ENCODE measurements at places on chromosomes 5 and 9.
A peak's percentile ranks its signal among the peaks of the same experiment; 100 is the strongest.

- no peak for DNase-seq
Measured at GRCh38 chr9:86408121-86408520, 53.9 kb upstream of the TUT7 start.

GRCh38 chr9:121271368-121272341 lies 3.7 kb downstream of the GSN start:
- no peak for DNase-seq

DNA sequence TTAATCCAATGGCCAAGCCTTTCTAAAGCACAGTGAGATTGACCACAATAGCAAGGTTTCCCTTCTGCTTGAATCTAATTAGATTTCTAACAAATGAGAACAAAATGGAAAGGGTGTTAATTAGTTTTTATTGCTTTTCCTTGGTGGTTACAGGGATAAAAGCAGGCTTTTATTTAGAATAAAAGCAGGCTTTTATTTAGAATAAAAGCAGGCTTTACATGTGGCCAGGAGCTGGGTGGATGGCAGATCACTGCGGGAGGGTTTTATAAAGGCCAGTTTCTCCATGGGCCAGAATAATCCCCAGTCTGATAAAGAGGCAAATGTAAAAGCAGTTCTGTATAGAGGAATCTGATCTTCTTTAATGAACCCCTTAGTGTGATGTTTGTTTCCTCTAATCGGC lies 470.2 kb downstream of the TMEM232 start:
- no peak for DNase-seq

DNA sequence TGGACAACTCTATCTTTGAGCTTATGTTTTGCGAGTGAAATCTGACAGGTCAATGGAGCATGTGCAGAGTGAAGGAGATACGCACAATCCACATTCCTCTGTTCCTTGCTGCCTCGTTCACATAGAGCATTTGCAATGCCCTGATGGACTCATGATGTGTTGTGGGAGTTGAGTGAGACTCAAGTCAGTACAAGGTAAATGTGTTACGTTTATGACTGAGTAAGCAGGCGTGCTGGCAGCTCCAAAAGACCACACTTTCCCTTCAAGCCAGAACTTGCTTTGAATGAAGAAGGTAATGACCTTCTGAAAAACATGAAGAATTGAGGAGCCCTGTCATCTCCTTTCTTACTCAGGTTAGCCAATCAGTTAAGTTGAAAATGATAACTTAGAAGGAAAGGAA lies 477.8 kb downstream of the CTNND2 start:
- no peak for DNase-seq

GRCh38 chr5:136051486-136052220 lies 22.9 kb downstream of the TGFBI start:
- no peak for DNase-seq

DNA sequence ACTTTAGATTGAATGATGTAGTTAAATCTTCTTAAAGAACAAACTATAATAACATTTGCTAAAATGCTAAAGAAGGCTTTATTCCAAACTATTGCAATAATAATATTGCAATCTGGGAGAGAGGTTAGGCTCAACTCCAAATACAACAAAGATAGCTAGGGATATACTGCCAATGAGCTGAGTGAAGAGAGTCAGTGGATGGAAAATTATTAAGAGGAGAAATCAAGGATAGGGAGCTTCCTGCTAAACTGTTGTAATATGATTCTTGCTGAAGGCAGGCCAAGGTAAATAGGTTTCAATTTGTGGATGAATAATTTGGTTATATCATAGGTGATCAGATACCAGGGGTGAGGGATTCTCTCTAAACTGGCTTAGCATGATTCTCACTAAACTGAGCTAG lies 1651.5 kb downstream of the EFNA5 start:
- no peak for DNase-seq

DNA sequence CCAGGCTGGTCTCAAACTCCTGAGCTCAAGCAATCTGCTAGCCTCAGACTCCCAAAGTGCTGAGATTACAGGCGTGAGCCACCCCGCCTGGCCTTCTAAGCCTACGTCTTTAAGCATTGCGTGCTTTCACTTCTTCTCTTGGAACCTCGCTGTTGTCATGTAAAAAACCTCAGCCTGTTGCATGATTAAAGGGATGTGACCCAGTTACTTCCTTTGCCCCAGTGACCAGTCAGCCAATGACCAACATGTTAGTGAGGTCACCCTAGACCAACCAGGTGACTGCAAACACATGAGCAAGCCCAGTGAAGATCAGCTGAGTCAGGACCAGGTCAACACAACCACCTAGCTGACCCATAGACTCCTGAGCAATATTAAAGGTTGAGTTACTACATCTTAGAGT lies 10.5 kb downstream of the KIF4B start:
- no peak for DNase-seq

DNA sequence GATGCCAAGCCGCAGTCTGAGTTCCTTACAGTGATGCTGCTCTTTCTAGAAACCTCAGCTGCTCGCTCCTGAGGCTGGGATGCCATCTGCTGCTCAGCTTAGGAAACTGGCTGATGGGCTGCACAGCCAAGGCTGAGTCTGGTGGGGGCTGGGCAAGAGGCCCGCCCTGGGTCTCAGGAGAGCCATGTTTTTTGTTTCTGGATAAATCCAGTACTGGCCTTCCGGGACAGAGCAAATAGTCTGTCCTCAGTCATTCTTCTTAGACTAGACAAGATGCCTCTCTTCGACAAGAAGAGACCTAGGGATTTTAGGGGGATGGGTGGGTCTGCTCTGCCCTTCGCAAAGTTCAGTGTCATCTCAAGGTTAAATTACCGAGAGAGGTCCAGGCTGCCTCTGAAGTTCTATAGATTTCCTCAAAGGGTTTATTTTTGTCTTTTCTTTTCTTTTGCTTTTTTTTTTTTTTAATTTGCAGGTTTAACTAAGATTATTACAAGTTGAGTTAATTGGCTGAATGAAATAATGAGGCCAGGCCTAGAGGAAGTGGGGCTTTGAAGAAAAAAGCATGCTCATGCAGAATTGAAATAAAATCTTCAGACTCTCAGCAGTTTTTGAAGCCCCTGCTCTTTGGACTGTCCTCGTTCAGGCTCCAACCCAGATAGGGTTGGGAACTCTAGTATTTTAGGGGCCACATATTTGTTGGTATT lies 30.6 kb upstream of the MATR3 start:
- peak; percentile 72 for DNase-seq

DNA sequence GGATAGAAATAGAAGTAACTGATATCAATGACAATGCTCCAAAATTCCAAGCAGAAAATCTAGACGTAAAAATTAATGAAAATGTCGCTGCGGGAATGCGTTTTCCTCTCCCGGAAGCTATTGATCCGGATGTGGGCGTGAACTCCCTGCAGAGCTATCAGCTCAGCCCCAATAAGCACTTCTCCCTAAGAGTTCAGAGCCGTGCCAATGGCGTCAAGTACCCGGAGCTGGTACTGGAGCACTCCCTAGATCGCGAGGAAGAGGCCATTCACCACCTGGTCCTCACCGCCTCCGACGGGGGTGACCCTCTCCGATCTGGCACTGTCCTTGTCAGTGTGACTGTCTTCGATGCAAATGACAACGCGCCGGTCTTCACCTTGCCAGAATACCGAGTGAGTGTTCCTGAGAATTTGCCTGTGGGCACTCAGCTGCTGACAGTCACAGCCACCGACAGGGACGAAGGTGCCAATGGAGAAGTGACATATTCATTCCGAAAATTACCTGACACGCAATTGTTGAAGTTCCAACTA lies 818 bp downstream of the PCDHGA10 start:
- DNase-seq = no peak

GRCh38 chr5:53089481-53089991 lies 20.0 kb downstream of the MOCS2 start:
- no peak for DNase-seq

GRCh38 chr9:7144265-7145046 lies 386.7 kb downstream of the KDM4C start:
- no peak for DNase-seq

GRCh38 chr5:179407191-179408175 lies 62.2 kb upstream of the ADAMTS2 start:
- DNase-seq = no peak

GRCh38 chr9:35736201-35736633 lies 3.8 kb downstream of the CREB3 start:
- peak; percentile 55 for DNase-seq

GRCh38 chr9:72948575-72949243 lies 4.1 kb downstream of the ALDH1A1 start:
- no peak for DNase-seq

DNA sequence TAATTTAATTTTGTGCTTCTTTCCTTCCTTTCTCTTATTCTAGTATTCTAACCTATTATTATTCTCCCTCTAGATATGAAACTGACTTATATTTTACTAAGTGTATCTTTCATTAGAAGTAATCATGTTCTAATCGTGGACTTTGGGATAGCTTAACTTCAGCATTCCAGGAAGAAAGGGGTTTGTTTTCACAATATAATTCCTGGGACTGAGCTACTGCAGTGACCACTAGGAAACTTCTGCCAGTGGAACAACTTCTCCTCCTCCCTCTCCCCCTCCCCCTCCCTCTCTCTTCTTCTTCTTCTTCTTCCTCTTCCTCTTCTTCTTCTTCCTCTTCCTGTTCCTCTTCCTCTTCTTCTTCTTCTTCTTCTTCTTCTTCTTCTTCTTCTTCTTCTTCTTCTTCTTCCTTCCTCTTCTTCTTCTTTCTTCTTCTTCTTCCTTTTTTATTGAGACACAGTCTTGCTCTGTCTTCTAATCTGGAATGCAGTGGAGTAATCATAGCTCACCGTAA lies 127.9 kb downstream of the NNT start:
- DNase-seq = no peak

- no peak for DNase-seq
Measured at GRCh38 chr5:2291146-2291840, 408.6 kb upstream of the IRX4 start.

GRCh38 chr5:485946-486491 lies 38.2 kb downstream of the SLC9A3 start:
- peak; percentile 47 for DNase-seq

GRCh38 chr5:113804943-113805342 lies 291.4 kb downstream of the YTHDC2 start:
- no peak for DNase-seq

GRCh38 chr5:168649306-168649705 lies 70.1 kb upstream of the PANK3 start:
- no peak for DNase-seq

- no peak for DNase-seq
Measured at GRCh38 chr9:109385499-109385898, 64.6 kb upstream of the EPB41L4B start.

DNA sequence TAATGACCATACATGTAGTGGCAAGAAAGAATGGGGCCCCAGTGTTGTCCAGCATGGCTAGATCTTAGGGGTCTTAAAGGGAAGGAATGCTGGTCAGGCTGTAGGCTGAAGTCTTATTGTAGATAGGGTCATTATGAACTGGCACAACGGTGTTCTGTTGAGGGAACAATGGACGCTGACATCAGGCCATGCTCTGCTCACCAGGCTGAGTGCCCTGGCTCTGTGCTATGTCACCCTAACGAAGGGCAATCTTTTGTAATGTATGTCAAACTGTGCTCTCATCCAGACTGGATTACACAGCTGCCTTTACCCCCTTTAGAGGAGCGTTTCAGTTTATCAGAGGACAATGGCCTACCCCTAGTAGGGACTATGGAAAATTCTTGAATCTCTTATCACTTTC lies 14.6 kb upstream of the ZNF608 start:
- DNase-seq = no peak

DNA sequence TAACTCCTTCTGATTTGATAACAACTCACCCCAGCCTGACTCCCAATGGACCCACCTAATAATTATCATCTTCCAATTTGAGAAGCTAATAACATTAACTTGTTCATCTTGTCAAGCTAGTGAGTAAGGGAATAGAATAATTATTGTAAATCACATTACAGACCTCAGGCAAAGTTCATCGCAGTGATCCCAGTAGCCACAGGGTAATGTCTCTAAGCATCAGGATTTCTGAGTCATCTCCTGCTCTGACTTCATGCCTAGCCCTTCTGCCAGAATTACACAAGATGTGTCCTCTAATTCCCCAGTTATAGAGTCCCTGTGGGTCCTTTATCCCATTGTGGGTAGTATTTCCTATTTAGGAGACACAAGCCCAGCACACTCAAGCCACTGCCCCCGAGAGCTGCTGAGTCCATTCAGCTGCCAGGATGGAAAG lies 365.7 kb downstream of the DEPDC1B start:
- no peak for DNase-seq

- no peak for DNase-seq
Measured at GRCh38 chr9:71587576-71588362, 180.5 kb downstream of the CEMIP2 start.

- DNase-seq = no peak
Measured at GRCh38 chr9:630817-631216, 210.7 kb upstream of the DMRT1 start.

DNA sequence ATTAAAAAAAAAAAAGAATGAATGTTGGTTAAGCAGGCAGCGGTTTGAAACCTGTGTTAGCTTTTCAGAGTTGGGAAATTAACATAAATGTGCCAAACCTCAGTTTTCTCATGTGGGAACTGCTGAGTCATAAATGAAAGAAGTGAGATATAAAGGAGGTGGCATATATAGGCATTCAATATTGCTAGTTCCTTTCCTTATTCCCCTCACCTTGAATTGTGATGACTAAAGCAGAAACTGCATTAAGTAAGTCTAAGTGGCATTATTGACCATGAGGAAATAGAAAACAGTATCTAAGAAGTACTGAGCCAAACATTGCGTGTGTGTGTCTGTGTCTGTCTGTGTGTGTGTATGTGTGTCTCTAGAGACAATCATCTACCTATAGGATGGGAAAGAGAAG lies 691.2 kb downstream of the TLR4 start:
- DNase-seq = no peak

DNA sequence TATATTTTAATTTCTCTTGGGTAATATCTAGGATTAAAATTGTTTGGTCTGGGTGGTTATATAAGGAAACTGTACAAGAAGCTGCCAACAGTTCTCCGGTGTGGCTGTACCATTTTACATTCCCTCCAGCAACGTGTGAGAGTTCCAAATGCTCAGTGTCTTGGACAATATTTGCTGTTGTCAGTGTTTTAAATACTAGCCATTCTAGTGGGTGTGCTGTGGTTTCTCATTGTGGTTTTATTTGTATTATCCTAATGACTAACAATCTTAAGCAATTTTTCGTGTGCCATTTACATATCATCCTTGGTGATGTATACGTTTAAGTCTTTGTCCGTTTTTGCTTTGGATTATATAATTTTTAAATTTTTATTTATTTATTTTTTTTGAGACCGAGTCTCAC lies 34.0 kb downstream of the TNFSF15 start:
- DNase-seq = no peak

DNA sequence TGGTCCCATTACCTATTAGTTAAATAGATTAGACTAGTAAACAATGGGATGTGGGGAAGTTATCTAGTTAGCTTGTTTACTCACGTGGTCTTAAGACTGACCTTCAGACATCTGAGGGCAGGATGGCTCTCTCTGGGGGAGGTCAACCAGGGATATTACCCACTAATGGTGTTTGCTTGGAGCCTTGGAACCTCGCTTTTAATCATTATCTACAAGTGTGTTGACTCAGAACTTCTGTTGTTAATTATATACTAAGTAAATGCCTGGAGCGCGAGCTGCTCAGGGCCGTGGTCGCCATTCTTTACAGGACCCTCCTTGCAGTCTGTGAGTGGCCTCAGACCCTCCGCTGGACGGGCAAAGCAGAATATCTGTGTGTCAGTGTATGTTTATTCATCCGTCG lies 48.5 kb upstream of the ZNF354A start:
- no peak for DNase-seq

GRCh38 chr9:38160613-38161215 lies 91.7 kb upstream of the SHB start:
- DNase-seq = peak; percentile 79

- peak; percentile 50 for DNase-seq
Measured at GRCh38 chr5:76331126-76331525, 72.0 kb upstream of the IQGAP2 start.

Measured in K562 (cell line).